GM12864 (cell line): ENCODE measurements at places on chromosomes 4 and X.

GRCh38 chr4:54063229-54063628 lies 1.2 kb downstream of the CHIC2 start:
- no peak for DNase-seq

DNA sequence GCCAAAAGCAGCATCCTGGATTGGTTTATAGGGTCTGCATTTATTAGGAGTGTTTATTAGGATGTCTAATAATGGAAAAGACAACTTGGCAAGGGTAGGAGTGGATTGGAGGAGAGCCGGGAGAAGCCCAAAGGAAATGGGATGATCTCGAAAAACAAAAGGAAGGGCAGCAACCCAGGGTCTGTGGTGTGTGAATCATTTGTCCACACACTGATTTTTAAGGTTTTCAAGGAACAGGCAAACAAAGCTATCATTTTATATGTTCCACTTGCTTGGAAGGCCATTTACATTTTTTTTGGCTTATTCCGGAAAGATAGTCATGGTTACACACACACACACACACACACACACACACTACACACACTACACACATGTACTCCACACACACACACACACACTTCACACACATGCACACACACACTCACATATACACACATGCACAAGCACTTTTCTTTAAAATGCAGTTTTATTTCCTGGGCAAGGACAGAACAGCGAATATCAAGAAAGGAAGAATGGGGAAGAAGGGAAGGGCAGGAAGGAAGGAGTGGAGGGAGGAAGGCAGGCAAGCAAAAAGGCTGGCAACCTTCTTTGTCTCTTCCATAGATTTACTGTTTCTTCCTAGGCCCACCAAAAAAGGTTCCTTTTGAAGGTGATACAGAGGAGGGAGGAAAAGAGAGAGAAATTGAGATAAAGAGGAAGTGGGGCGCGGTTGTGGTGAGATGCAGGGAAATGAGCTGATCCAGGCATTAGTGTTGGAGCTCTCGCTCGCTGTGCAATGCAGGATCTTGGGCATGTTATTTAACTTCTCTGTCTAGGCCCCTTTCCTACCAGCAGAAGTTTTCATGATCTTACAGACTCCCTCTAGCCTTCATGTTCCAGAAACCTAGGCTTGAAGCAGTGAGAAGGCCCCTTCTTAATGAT lies 88.6 kb upstream of the MAML3 start:
- DNase-seq = no peak

DNA sequence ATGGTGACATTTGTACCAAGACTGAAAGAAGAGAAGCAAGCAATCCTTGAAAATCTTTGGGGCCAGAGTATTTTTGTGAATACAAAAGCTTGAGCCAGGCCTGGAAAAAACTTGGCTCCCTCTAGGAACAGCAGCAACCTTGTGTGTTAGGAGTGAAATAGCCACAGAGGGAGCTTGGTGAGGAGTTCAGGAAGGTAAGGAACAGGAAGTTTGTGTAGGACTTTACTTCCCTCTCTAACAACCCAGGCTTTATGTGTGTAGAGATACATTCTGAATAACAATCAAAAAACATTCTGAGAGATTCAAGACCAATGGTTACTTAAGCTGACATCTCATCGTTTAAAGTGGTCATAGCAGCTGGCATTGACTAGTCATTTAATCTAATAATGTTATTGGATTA lies 668.5 kb downstream of the PCDH18 start:
- no peak for DNase-seq

DNA sequence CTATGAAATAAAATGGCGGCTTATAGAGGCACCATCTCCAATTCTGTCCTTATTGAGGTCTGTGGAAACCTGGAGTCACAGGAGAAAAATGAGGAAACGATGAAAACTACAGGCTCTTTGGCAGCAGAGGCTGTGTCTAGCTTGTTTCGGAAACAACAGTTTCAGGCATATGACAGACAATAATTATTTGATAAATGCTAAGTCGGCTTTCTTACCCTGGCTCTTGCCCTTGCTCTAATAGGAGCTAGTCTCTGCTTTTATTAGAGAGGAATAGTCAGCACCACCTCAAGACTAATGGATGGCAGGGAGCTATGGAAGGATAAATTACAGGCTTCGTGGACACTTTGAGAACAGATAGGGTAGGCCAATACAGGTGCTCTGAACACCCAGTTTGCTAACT lies 24.3 kb downstream of the HADH start:
- DNase-seq = no peak

GRCh38 chrX:54808109-54808604 lies 612 bp downstream of the MAGED2 start:
- no peak for DNase-seq

GRCh38 chr4:45215976-45216542 lies 489.7 kb upstream of the GNPDA2 start:
- no peak for DNase-seq

DNA sequence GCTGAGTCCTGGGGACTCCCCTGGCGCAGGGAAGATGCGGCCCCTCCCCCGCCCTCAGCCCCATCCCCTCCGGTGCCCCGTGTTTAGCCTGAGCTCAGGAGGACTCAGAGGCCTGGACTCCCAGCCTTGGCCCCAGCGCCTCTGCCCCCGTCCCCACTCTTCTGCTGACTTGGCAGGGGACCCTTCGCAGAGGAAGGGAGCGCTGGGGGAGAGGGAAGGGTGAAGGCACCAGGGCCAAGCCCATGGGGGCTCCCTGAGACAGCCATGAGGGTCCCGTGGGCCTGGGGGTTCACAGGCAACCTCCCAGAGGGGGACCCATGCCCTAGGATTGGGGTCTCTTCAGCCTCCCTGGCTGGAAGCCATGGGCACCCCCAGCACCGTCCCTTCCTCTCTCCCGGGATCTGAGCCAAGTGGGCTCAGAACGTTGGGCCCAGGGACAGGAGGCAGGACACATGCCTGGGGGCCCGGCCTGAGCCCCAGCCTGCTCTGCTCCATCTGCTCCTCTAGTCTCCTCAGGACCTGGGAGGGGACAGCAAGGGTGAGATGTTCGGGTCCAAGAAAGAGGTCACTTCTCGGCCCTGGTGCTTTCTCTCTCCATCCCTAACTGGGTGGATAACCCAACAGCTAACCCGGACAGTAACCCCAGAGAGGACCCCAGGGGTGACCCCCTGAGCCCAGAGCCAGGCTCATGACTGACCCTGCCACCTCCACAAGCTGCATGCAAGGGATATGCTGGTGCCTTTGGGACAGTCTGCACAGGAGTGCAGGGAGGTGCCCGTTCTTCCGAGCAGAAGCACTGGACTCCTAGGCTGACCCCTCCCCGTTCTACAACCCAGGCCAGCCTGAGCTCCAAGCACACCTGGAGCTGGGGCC lies 1.5 kb upstream of the CPLX1 start:
- no peak for DNase-seq

DNA sequence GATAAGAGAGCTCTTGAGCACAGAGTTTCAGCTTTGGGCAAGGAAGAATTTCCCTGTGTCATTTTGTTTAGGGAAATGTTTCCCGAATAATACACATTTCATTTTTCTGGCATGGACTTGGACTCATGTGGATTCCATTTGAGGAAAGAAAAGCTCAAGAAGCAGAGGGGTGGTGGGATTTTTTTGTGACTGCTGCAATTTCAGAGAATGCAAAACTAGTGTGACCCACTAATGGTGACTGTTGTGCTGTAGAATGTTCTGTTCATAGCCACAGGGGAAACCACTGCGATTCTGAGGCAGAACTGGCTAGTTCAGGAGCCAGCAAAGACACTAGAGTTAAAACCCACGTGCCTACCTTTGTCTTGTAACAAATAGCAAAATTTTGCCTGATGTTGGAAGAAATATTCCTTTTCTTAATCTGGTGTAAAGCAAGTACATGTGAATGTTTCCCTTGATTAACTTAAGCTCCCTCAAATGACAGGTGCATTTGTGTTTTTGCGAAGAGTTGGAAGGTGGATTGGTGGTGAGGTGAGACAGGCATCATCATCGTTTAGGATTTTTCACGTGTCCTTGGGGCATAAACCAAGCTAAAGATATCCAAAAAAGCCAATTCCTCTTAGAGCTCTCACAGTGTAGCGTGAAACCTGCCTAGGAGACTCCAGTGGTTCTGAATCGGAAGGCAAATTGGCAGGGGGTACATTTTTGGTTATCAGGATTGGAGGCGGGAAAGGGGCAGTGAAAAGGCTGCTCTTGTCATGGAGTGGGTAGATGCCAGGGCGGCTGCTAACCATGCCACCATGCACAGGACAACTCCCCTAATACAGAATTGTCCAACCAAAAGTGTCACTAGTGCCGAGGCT lies 38.0 kb upstream of the FAM9C start:
- DNase-seq = no peak

DNA sequence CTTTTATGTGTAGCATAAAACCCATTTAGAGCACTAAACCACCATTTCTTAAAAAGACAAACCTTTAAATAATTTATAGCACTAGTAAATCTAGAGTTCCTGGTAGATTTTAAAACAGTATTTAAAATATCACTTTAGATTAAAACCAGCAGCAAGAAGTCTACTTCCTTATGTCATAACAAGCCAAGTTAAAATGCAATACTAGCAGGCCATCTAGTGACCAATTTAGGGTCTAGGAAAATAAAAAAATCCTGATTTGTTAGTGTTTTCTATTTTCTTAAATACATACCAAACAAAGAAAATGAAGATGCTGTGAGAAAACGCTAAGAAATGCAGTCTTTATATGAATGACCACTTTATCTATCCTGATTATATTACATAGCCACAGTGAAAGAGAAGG lies 53.9 kb downstream of the PAPSS1 start:
- no peak for DNase-seq

GRCh38 chr4:107349732-107350131 lies 313.6 kb upstream of the DKK2 start:
- no peak for DNase-seq

DNA sequence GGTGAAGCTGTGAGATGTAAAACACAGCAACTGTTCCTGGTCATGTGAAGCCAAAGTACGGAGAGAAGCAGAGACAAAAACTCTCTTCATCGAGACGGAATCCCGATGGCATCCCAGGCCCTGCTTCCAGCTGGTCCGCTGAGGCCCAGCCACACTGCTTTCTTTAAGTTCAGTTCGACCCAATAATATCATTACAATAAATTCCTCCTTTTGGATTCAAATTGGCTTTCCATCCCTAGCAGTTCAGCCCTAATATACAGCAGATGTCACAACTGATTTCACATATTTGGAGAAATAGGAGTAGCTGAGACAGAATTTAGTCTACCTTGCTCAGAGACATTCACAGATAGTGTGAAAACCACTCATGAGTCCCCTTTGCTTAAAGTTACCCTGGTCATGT lies 98.3 kb upstream of the SPRY1 start:
- no peak for DNase-seq

GRCh38 chr4:139808808-139809756 lies 143.5 kb downstream of the MGST2 start:
- DNase-seq = no peak

GRCh38 chr4:186840771-186841301 lies 117.2 kb upstream of the FAT1 start:
- no peak for DNase-seq

DNA sequence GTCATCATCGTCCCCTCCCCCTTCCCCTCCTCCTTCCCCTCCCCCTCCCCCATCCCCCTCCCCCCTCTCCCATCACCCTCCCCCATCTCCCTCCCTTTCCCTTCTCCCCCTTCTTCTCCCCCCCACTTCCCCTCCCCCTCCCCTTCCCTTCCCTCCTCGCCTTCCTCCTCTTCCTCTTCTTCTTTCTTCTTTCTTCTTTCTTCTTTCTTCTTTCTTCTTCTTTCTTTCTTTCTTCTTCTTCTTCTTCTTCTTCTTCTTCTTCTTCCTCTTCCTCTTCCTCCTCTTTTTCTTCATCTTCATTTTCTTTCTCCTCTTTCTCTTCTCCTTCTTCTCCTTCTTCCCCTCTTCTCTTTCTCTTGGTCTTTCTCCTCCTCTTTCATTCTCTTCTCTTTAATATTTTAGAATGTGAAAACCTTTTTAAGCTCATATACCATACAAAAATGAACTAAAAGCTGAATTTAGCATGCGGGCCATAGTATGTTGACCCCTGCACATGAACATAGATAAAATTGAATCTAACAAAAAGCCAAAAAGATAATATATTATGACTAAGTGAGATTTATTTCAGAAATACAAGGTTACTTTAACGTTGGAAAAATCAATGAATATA lies 20.5 kb upstream of the AFM start:
- no peak for DNase-seq
